ENCODE measurements at places on chromosomes 2 and 18. TPM values are rescaled to one million over a fixed set of nuclear protein-coding genes. Genes with fewer than 3 reads are reported as not detected.

Gene NETO1
- 52.4 TPM for total RNA-seq

Gene RSAD2
- total RNA-seq = 4.4 TPM

Gene CCDC141
- 14.8 TPM for total RNA-seq

Gene SPDYA
- total RNA-seq = 1.6 TPM

Gene POU3F3
- not detected for total RNA-seq

Gene CNGA3
- 5.3 TPM for total RNA-seq

Gene CACNB4
- total RNA-seq = 2.3 TPM

All from progenitor cell of endocrine pancreas (in vitro differentiated cells).